ENCODE measurements at places on chromosomes 16 and 17.

GRCh38 chr17:37385474-37385990 lies 9.7 kb downstream of the C17orf78 start:
- no peak for DNase-seq

- DNase-seq, result no peak
Observed at GRCh38 chr16:82660966-82661365, 34.2 kb downstream of the CDH13 start.

GRCh38 chr16:89596061-89596689 lies 17.3 kb upstream of the DPEP1 start:
- DNase-seq, result no peak

DNA sequence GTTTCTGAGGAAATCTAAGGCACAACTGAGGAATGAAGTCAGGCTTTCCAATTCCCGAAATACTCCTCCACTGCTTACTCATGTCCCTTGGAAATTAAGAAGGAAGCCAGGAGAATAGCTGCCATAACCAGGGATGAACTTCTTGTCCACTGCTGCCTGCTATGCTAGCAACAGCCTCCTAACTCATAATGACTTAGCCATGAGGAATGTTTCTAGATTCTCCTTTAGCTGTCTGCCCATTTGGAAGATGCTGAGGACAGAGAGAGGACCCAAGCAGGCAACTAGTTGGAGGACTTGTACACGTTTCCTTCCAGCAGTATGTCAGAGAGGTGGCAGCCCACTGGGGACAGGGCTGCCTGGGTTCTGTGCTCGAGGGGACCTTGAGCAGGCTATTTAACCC lies 939 bp upstream of the CCL2 start:
- no peak for DNase-seq

DNA sequence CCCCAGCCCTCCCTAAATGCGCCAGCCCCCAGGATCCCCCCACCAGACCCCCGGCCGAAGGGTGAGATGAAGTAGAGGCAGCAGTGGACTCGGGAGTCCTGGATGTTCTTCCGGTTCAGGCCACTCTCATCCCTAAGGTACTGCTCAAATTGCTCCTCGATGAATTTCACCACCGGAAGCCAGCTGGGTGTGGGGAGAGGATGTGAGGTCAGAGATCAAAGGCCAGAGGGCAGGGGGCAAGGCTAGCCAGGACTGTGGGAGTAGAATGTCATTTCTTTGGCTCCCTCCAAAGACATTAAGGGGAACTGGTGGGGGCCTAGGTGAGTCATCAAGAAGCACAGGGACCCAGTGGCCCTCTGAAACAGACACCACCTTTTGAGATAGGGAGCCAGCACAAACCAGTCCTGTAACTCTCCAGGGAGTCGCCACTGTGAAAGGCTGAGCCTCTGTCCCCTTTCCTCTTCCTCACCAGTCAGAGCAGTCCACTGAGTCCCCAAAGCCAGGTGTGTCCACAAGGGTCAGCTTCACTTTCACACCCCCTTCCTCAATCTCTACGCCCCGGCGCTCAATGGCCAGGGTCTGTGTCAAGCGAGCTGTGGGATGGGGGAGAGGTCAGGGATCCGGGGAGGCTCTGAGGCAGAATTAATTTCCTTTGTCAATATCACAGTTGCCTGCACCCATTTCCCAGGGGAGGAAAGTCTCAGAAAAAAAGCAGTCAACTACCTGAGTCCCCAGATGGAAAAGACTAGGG lies 895 bp downstream of the SEPTIN1 start:
- no peak for DNase-seq

DNA sequence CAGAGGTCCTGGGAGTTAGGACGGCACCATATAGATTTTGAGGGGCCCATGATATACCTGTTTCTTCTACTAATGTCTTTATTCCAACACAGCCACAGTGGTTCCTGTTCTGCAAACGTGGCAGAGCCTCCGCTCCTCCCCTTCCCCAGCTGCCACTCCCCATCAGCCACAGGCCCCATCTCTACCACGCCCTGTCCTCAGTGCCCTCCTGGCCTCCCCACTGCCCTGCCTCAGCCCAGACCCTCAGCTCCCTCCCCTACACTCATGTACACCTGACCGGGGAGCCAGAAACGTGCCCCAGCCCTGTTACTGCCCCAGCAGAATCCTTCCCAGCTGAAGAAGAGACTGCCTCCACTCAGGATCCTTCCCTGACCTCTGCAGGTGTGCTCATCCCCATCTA lies 11.9 kb upstream of the RBFOX3 start:
- DNase-seq, result no peak

GRCh38 chr16:21656795-21657768 lies 4.7 kb upstream of the IGSF6 start:
- DNase-seq, result no peak

GRCh38 chr17:77873500-77874302 lies 84.8 kb upstream of the TNRC6C start:
- no peak for DNase-seq

- no peak for DNase-seq
Observed at GRCh38 chr16:2207872-2208271, 2.6 kb downstream of the MLST8 start.

DNA sequence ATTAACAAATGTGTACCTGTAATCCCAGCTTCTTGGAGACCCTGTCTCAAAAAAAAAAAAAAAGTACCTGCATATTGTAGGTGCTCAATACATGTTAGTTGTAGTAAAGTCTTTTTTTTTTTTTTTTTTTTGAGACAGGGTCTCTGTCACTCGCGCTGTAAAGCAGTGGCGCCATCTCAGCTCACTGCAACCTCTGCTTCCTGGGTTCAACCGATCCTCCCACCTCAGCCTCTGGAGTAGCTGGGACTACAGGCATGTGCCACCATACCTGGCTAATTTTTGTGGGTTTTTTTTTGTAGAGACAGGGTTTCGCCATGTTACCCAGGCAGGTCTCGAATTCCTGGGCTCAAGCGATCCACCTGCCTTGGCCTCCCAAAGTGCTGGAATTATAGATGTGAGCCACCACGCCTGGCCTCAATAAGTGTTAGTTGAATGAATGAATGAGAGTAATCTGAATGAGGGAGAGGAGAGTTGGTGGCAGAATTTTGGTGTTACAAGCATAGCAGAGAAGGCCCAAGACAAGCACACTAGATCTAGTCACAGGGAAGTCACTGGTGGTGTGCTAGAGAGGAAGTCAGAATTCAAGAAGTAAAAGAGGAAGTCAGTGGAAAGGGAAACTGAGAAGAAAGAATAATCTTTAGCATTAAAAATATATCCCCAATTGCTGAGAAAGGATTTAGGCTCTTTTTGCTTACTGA lies 9.4 kb upstream of the MYL4 start:
- no peak for DNase-seq

- DNase-seq, result no peak
Observed at GRCh38 chr17:48484256-48484655, 46.6 kb downstream of the HOXB1 start.

DNA sequence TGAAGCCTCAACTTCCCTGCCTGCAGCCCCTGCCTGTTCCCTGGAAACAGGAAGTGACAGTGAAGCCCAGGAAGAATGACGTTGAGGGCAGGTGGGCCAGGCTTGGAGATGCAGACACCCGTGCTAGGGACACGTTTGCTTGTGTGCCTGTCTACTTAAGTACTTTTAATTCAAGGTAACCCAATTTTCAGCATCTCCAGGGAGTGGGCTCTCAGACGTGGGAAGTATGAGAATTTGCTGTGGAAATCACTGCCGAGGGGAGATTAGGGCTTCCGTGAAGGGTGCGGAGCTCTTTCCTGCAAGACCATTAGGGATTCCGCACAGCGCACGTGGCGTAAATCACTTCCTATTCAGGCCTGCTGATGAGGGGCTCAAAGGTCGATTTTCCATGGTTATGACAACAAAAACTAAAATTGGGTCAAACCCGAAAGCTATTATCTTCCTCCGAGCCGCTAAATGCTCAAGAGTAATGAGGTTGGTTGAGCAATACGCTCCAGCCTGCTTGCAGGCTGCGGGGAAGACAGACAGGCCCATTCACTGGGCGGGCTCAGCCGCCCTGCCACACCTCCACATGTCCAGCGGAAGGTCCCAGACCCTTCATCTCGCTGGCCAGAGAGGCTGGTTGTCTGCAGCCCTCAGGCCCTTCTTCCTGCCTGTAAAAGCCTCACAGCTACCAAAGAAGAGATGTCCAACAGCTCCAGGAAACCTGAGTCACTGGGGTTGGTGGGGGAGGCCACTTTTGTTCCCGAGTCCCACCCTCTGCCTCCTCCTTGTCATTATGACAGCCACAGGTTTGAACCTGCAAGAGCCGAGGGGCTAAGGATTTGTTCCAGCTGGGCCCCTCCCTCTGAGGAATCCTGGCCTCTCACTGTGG lies 109.9 kb downstream of the RBFOX3 start:
- no peak for DNase-seq

GRCh38 chr16:27408012-27408601 lies 6.1 kb downstream of the IL21R start:
- DNase-seq, result no peak

DNA sequence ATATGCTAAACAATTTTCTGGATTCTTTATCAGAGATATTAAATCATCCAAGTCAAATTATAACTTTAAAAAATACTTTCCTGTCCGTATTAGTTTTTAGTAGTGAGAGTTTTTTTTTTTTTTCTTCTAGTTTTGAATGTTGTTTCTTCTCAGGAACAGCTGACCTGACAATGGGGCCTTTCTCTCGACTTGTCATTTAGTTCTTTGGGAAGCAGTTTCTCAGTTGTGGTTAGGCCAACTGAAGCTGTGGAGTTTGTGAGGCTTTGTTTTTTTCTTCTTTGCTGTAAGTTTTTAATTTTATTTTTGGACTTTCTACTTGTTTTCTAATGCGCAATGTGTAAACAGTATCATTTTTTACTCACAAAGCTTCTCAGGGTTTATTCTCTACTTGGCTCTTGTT lies 140.8 kb downstream of the FTO start:
- DNase-seq, result no peak

DNA sequence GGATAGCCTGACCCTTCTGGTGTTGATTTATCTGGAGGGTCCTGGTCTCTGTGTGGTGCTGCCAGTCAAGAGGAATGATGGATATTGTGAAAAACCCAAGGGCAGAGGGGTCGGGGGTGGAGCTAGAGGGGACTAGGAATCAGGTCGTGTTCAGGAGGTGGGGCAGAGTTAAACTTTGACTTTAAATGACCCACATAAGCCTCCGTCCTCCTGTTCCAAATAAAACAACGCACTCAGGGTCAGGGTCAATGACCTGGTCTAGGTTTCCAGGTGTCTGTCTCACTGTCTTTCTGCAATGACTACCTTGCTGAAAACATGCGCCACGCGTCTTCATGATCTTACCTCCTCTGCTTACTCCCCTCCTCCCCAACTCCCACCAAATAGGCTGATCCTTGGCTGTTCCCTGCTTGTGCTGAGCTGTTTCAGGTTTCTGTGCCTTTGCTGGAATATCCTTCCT lies 14.7 kb downstream of the AOC3 start:
- DNase-seq, result no peak

All from NCI-H2081 treated with DMSO at 0.1 percent for 48 hours (cell line).